ENCODE measurements at places on chromosomes 1 and 21.

DNA sequence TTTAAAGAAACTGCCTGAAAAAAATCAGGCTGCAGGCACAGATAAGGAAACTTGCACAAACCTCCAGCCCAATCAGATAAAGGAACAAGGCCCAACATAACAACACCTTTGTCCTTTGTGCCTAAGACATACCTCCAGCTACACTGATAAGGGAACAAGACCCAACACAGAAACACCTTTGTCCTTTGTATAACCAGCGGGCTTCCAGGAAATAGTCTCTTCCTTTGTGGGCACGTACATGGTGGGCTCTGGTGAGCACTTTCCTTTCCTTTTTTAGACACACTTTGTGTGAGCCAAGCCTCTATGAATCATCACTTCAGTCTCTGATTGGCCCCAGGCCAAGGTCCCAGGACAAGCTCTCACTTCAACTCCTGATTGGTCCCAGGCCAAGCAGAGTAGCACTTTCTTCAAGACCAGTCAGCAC is 23.6 kb downstream of the ZNF670 start:
- DNase-seq = no peak

DNA sequence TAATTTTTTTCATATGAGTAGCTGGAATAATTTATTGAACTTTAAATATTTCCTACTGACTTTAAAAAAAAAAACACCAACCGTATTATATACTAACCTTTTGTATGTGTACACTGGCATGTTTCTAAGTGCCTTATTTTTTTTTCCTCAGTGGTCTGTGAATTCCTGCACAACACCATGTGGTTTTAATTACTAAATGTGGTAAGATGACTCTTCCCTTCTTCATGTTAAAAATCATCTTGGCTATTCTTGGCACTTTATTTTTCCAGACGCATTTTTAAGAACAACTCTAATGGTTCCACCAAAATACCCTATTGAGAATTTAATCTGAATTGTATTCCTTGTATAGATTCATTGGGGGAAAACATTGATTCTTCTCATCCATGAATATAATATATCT is 28.4 kb downstream of the PPP2R5A start:
- DNase-seq = no peak

DNA sequence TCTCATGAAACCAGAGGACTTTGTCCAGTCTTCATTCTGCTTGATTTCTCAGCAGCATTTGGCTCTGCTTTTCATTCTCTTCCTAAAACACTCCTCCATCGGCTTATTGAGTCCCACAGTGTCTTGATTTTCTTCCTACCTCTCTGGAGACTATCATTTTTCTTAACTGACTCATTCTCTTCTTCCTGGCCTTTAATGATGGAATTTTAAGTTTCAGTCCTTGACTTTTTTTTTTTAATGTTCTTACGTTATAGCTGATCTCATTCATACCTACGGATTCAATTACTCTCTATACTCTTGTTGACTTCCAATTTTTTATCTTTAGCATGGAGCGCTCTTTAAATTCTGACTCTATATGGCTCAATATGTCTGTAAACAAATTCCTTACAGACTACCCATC is 111.1 kb downstream of the NEK7 start:
- no peak for DNase-seq

GRCh38 chr1:17012775-17013490 is 1.2 kb upstream of the ATP13A2 start:
- no peak for DNase-seq

- DNase-seq = no peak
Observed at GRCh38 chr1:46306159-46306530, 2.6 kb downstream of the UQCRH start.

- DNase-seq = no peak
Observed at GRCh38 chr1:248670003-248670402, 14.7 kb upstream of the OR2T27 start.

GRCh38 chr1:232016616-232017015 is 390.0 kb downstream of the DISC1 start:
- DNase-seq = no peak

All from right hindlimb (tissue), 1 donor.